ENCODE measurements at places on chromosomes 6 and 20. TPM values are rescaled to one million over a fixed set of nuclear protein-coding genes. Genes with fewer than 3 reads are reported as not detected.

- no peaks in the 10 kb centered on the region for H3K27me3 ChIP-seq
- H3K4me1 ChIP-seq, result peaks cover 2% of the 10 kb centered on the region
- no peak overlapping the region for H3K27ac ChIP-seq
- DNase-seq, result no peak
- H3K36me3 ChIP-seq, result peaks cover 10% of the 10 kb centered on the region
Measured at GRCh38 chr6:26599134-26599533, 2.4 kb downstream of the ABT1 start.

Gene TMEM217
- total RNA-seq, result 5.4 TPM

GRCh38 chr20:3794701-3795420 is 1.2 kb upstream of the CDC25B start:
- H3K27me3 ChIP-seq, result peaks cover 12% of the 10 kb centered on the region
- H3K4me3 ChIP-seq, result peak overlapping the region; percentile 87
- DNase-seq, result no peak
- H3K36me3 ChIP-seq, result no peaks in the 10 kb centered on the region

- no peak for DNase-seq
- no peak overlapping the region for H3K27ac ChIP-seq
- H3K36me3 ChIP-seq, result no peaks in the 10 kb centered on the region
- H3K4me1 ChIP-seq, result peaks cover 3% of the 10 kb centered on the region
- peaks cover 3% of the 10 kb centered on the region for H3K27me3 ChIP-seq
- H3K4me3 ChIP-seq, result no peak overlapping the region
Measured at GRCh38 chr20:36346256-36346655, 40.1 kb downstream of the DLGAP4 start.

DNA sequence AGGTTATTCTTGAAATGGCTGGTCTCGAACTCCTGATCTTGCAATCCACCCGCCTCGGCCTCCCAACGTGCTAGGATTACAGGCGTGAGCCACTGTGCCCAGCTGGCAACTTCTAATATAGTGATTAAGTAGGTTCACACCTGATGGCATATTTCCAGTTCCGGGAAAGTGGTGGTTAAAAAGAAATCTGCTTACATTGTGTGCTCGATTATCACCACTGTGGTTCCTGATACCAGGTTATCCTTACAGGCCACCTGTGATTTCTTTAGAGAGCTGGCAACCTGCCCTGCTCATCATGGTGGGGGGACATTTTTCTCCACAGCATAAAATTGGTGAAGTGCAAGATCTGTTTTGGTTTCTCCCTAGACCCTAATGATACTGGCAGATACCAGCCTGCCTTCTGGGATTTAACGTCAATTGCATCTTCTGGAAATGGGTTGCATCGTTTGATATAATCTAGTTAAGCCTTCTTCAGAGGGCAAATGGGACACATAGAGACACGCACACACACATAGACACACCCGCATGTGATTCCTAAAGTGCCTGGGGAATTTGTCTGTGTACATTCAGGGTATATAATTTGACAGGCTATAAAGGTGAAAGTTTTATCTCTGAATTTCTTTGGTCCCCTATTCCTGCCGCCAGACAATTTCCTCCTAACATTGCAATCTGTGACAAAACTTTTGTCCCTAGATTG is 49.7 kb upstream of the CITED2 start:
- H3K27me3 ChIP-seq, result peaks cover 5% of the 10 kb centered on the region
- H3K36me3 ChIP-seq, result no peaks in the 10 kb centered on the region
- H3K4me1 ChIP-seq, result peaks cover 4% of the 10 kb centered on the region
- no peak for DNase-seq
- H3K27ac ChIP-seq, result no peak overlapping the region
- no peak overlapping the region for H3K4me3 ChIP-seq

GRCh38 chr6:12968290-12968689 is 251.7 kb downstream of the PHACTR1 start:
- peaks cover 36% of the 10 kb centered on the region for H3K4me1 ChIP-seq
- no peak for DNase-seq
- H3K27ac ChIP-seq, result no peak overlapping the region
- H3K27me3 ChIP-seq, result no peaks in the 10 kb centered on the region

Gene GSTA3
- total RNA-seq, result not detected

- peaks cover 3% of the 10 kb centered on the region for H3K27me3 ChIP-seq
- no peak overlapping the region for H3K4me3 ChIP-seq
- DNase-seq, result no peak
- H3K27ac ChIP-seq, result no peak overlapping the region
- no peaks in the 10 kb centered on the region for H3K4me1 ChIP-seq
- no peaks in the 10 kb centered on the region for H3K36me3 ChIP-seq
Measured at GRCh38 chr6:45655745-45656476, 278.2 kb upstream of the SUPT3H start.

DNA sequence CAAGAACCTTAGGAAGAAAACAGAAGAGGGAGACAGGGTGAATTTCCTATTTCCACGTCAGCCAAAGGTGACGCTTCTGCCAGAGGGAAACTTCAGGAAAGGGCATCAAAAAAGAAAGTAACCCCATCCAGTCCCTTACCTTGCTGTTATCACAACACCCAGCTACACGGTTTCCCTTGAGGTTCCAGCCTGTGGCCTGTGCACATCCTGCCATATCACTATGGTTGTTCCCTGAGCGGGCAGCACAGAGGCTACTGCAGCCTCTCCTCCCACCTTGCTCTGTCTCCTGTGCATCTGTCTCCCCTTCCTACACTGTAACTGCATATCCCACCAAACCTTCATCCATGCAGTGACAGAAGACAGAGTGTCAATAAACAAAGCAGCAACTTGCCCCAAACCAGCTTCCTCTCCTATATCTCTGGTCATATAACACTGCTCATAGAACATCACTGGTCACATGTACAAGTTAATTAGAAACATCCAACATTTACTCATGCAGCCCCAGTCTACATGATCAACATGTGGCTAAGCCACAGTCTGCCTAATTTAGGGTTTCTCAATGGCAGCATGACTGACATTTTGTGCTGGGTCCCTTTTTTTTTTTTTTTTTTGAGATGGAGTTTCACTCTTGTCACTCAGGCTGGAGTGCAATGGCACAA is 54.7 kb downstream of the GFOD1 start:
- peaks cover 8% of the 10 kb centered on the region for H3K27me3 ChIP-seq
- H3K36me3 ChIP-seq, result peaks cover 7% of the 10 kb centered on the region
- DNase-seq, result no peak
- H3K4me1 ChIP-seq, result peaks cover 52% of the 10 kb centered on the region

GRCh38 chr6:31899215-31899614 is 1.7 kb upstream of the EHMT2 start:
- H3K27me3 ChIP-seq, result peaks cover 8% of the 10 kb centered on the region
- peak overlapping the region; percentile 74 for H3K4me3 ChIP-seq
- H3K36me3 ChIP-seq, result peaks cover 4% of the 10 kb centered on the region
- H3K4me1 ChIP-seq, result peaks cover 15% of the 10 kb centered on the region
- H3K27ac ChIP-seq, result no peak overlapping the region
- DNase-seq, result no peak

DNA sequence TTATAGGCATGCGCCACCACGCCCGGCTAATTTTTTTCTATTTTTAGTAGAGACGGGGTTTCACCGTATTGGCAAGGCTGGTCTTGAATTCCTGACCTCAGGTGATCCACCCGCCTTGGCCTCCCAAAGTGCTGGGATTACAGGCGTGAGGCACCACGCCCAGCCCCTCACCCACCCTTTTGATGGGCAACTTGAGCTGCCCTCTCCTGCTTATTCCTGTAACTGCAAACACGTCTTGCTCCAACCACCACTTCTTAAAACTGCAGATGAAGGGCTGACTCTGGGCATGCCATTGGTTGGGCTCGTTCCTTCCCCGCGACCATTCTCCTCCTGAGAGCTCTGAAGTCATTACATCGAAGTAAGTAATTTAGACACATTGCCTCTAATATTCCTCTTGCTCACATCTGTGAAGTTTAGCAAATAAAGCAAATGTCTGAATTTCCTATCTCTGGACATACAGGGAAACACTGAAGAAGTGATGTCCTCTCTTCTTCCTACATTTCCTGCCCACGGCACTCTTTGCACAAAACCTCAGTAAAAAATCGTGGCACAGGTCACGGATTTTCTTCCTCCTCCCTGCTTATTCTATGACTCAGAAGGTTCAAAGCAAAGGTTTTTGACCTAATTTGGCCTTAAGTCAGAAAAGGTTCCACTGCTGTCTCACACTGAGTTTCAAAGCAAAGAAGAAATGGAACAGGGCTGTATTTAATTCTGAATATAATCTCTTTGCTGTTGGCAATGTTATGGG is 117.5 kb downstream of the GMPR start:
- no peaks in the 10 kb centered on the region for H3K27me3 ChIP-seq
- H3K4me1 ChIP-seq, result peaks cover 7% of the 10 kb centered on the region
- H3K4me3 ChIP-seq, result no peak overlapping the region
- no peaks in the 10 kb centered on the region for H3K36me3 ChIP-seq
- H3K27ac ChIP-seq, result no peak overlapping the region

GRCh38 chr6:125194941-125195340 is 41.4 kb downstream of the TPD52L1 start:
- no peaks in the 10 kb centered on the region for H3K36me3 ChIP-seq
- no peak overlapping the region for H3K4me3 ChIP-seq
- H3K4me1 ChIP-seq, result peaks cover 32% of the 10 kb centered on the region
- no peak for DNase-seq
- no peak overlapping the region for H3K27ac ChIP-seq

- no peaks in the 10 kb centered on the region for H3K27me3 ChIP-seq
- no peak for DNase-seq
- H3K4me3 ChIP-seq, result no peak overlapping the region
- H3K4me1 ChIP-seq, result no peaks in the 10 kb centered on the region
- no peaks in the 10 kb centered on the region for H3K36me3 ChIP-seq
Measured at GRCh38 chr20:36647196-36648121, 1.5 kb upstream of the SLA2 start.

- peaks cover 9% of the 10 kb centered on the region for H3K27me3 ChIP-seq
- H3K36me3 ChIP-seq, result peaks cover 6% of the 10 kb centered on the region
- H3K4me1 ChIP-seq, result peaks cover 13% of the 10 kb centered on the region
- peak overlapping the region; percentile 91 for H3K4me3 ChIP-seq
Measured at GRCh38 chr6:118933855-118934460, 1.0 kb downstream of the MCM9 start.

All from endothelial cell (in vitro differentiated cells).